ENCODE measurements at places on chromosomes 12 and 14. TPM values are rescaled to one million over a fixed set of nuclear protein-coding genes. Genes with fewer than 3 reads are reported as not detected.

DNA sequence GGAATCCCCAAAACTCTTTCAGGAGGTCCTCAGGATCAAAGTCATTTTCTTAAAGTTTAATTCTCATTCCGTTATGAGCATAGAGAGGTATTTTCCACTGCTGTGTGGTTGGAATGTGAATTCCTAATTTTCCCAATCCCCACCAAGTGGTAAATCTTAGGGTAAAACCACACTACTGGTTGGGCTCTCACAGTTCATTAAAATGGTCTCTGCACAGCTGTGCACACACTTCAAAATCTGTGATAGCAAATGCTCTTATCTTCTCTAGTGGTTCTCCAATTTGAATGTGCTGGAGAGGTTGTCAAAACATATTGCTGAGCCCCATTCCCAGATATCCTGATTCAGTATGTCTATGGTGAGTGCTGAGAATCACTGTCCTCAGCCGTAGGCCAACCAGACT, 189.1 kb downstream of the BMP4 start:
- DNase-seq: no peak

GRCh38 chr12:6928703-6929407, 1.1 kb downstream of the ATN1 start:
- DNase-seq: no peak

DNA sequence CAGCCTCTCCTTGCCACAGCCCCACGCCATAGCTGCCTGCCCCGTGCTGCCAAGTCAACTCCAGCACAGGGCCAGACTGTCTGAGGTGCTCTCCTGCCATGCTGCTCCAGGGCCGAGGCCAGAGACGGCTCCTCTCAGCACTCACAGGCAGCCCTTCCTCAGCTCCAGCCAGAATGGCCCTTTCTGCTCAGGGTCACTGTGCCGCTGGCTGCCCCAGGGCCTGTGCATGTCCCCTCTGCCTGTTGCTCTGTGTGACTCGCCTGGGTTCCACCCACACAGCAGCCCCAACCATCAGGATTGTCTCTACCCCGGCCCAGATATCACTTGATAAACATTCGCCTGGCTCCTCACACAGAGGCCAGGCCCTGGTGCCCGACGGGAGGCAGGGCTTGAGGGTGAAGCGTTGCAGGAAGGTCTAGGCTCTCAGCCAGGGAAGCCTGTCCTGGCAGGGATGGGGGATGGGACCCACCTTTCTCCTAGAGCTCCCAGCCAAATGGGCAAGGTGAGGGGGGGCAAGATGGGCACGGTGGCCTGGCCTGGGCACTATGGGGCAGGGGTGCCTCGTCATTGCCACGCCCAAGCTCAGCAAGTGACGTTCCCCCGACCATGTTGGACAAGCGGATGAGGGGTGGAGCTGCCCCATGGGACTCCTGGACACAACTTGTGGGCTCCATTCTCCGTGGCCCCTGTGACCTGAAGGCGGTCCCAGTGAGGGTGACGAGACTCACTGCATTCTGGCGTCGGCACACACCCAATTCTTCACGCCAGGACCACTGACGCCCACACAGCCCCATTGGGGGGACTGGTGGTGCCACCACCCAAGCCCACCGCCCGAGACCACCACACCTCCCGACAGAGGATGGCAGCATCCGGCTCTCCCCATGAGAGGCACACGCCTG, 27.4 kb upstream of the BTBD6 start:
- no peak for DNase-seq

DNA sequence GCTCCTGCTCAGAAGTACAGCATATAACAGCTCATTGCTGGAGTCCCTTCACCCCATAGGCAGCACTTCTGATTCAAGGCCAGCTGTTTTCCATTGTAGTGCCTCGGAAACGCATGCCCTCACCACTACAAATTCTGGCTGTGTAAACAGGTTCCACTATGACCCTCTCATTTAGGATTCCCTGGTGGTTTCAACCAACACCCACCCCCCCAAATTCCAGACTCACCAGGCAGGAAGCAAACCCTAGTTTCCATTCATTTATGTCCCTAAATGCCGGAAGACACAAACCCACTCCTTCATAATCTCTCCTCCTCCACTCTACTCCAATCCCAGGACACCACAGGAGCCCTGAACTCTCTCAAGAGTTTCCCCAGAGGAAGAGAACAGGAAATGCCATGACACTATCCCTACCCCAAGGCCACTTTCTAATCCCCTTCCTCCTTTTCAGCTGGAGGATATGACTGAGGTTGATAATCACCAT, 75.9 kb upstream of the TMPO start:
- DNase-seq: peak; percentile 67

DNA sequence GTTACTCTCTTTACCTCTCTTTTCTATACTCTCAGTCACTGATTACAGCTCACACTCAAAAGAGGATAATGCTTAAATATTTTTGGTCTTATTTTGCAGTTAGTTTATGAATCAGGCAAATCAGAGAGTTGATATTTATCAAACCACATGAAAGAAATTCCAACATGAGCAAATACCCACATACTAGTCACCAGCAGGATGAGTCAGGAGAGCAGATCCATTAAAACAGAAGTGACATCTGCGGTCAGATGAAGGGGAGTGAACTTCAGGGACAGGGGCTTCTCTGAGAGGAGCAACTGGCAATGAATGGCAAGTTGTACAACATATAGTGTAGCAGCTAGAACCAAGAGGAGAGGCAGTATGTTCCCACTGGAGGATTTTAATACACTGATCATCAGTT, 258.7 kb downstream of the SYT10 start:
- DNase-seq: no peak

- DNase-seq: no peak
These were observed 255.2 kb downstream of the NRXN3 start for GRCh38 chr14:78425330-78425729.

- DNase-seq: no peak
These were observed 25.5 kb upstream of the KIF26A start for GRCh38 chr14:104112609-104113571.

DNA sequence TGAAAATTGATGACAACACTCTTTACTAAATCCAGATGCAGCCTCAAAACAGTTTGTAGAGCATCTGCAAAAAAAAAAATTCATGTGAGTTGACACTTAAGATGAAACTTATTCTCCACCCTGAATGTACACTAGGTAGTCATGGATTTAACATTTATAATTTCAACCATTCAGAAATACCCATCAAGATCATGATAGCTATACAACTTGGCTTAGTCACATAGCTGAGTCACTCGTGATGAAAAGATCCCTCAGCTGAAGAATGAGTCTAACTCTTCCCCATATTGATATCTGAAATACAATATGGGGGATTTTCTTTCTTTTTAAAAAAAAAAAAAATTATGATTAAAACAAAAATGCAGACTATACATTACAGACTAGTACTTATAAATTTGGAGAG, 104.8 kb upstream of the PLEKHG7 start:
- DNase-seq: no peak

- DNase-seq: no peak
These were observed 147.2 kb downstream of the DACT1 start for GRCh38 chr14:58784931-58785330.

DNA sequence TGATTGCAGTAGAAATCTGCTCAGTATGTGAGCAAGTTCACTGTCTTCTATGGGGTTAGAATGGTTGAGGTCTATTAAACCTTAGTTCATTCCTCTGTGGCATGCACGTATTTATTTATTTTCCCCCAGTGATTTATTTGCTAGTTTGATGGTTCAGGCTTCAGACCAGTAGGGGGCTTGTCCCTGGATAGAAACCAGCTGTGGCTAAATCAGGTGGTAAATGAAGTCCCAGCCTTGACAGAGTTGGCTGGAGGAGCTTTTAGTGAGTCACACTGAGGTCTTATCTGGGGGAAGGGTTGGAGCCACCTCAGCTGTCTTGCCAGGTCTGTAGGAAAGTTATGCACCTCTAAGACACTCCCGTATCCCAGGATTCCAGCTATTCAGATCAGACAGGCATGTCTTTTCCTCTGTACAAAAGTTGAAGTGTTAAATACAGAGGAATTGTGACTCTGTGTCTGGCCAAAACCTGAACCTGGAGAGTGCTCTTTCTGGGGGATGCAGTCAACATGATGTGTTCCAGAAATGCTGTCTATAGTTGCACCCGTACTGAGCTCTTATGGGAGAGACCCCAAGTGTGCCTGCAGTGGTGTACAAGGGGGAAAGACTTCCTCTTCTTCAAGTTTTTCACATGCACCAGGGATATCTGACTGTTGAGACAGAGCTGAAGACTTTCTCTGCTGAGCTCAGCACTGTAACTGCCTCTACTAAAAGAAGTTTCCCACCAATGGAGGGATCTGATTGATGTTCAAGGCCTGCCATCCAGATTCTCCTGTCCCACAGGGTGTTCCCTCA, 1322.1 kb downstream of the TMEM121 start:
- no peak for DNase-seq

GRCh38 chr14:21108791-21109190, 7.9 kb downstream of the TMEM253 start:
- DNase-seq: no peak

- DNase-seq: peak; percentile 97
These were observed at the start of gene DACT1 for GRCh38 chr14:58637391-58638230. Gene DACT1 (plus strand): TSS chr14:58637962. CDS start chr14:58638203, 241 bp downstream.

DNA sequence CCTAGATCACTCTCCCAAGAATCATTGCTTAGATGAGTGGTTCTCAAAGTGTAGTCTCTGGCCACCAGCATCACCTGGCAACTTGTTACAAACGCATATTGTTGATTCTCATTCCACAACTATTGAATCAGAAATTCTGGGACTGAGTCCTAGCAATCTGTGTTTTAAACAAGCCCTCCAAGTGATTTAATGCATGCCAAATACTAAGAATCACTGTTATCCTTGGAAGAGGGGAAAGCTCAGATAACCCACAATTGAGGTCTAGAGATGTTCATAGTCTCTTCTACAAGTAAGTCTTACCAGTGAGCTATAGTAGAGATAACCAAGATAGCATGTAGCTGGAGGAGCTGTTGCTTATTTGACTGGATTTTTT, 666.6 kb downstream of the DIO2 start:
- DNase-seq: peak; percentile 69

DNA sequence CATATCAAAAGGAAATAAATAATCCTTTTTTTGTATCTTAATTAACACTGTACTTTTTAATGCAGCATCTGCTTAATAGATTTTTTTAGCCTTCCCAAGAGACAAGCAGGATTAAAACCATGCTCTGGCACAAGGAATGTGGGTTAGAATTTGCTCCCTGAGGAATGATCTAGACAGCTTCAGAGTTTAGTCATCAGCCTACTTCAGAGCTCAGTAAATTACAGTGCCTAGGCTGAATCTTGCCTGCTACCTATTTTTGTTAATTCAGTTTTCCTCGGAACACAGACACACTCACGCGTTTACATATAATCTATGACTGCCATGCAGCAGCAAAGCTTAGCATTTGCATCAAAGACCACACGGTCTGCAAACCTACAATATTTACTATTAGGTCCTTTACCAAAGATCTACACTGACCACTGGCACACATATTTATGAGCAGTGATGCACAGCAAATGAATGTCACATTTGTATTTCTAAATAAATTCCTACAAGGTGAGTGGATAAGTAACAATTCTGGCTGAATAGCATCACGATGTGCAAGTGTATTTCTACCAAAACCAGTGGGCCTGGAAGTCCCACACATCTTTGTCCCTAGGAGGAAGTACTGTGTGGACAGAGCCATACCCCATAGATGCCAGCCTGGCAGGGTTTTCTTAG, 309.8 kb upstream of the TMEM132C start:
- no peak for DNase-seq

DNA sequence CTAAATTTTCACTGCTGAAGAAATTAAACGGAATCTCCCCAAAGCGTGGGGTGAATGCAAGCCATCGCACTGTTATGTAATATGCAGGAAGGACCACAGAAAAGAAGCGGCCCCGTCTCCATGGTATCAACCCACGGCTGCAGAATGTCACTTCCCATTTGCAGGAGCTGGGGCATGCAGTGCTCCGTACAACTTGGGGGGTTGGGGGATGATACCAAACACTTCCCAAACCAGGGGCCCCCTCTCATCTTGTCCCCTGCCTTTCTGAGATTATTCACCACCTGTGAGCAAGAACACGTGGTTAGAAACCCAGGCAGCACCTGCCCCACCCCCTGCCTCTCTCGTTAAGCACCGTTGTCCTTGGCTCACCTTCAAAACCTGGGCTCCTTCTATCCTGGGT, 505.1 kb upstream of the TMEM132C start:
- DNase-seq: no peak

- peak; percentile 49 for DNase-seq
These were observed 440.4 kb downstream of the ADAMTS20 start for GRCh38 chr12:43111608-43112007.

DNA sequence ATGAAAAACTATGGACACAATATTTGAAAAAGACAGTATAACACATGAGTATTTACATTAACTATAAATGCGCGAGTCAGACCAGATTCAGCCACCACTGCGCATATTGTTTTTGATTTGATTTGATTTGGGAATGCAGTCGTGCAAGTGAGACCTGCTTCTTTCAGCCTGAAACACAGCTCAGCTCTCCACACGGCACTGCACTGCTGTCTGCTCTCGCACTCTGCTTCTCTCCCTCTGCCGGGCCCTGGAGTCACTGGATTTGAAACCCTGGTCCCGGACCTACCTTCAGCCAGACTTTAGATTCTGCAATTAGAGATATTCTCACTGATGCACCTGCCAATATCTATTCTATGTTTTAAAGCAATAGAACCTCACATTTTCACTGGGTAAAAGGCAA, 143.9 kb upstream of the TMEM132C start:
- no peak for DNase-seq

DNA sequence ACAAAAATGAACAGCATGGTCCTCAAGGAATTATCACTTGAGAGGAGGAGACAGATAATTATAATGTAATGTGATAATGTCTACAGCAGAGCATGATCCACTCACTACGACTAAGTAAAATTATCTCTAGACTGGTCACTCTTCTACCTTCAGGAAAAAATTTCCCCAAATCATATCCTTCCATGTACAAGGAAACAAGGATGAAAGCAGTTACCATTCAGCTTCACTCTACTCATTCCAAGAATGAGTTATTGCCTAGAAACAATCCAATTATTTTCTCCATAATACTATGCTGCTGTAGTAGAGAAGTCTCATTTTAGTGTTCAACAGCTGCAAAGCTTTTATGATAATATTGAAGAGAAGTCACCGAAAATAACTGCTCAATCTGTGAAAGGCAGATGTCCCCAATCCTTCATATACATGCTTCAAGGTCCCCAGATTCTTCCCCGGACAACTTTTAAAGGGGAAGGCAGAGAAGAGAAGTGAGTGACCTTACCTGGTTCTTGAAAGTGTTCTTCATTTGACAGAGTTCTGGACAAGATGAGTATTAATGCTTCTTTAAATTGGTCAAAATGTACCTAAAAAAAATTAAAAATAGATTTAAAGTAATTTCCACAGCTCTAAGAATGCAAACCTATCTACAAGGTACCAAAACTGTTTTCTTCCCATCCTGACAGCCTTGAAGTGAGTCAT, 24.6 kb downstream of the NIN start:
- DNase-seq: no peak

RPAP3 gene
- 24.7 TPM for polyA plus RNA-seq

BATF gene
- polyA plus RNA-seq: 0.59 TPM

VPS29 gene
- 130 TPM for polyA plus RNA-seq

METAP2 gene
- polyA plus RNA-seq: 114 TPM

SYNE2 gene
- polyA plus RNA-seq: 54.9 TPM

TMTC2 gene
- 20.7 TPM for polyA plus RNA-seq

P2RX7 gene
- polyA plus RNA-seq: 1.00 TPM

UBC gene
- 901 TPM for polyA plus RNA-seq

KRT72 gene
- not detected for polyA plus RNA-seq

All from muscle of leg (tissue), 16 donors.